Cerebellum (tissue), 4 donors: ENCODE measurements at places on chromosomes 3 and 15. TPM values are rescaled to one million over a fixed set of nuclear protein-coding genes. Genes with fewer than 3 reads are reported as not detected.

Gene EEF1AKMT4
- total RNA-seq, result 0.91 TPM

Gene P2RY12
- 20.6 TPM for total RNA-seq

Gene HHATL
- not detected for total RNA-seq

Gene CCDC50
- total RNA-seq, result 72.6 TPM

Gene ITPKA
- 2.5 TPM for total RNA-seq

Gene ADIPOQ
- 0.27 TPM for total RNA-seq

Gene TUSC7
- not detected for total RNA-seq
